LoVo (cell line): ENCODE measurements at places on chromosomes 5 and 9.

DNA sequence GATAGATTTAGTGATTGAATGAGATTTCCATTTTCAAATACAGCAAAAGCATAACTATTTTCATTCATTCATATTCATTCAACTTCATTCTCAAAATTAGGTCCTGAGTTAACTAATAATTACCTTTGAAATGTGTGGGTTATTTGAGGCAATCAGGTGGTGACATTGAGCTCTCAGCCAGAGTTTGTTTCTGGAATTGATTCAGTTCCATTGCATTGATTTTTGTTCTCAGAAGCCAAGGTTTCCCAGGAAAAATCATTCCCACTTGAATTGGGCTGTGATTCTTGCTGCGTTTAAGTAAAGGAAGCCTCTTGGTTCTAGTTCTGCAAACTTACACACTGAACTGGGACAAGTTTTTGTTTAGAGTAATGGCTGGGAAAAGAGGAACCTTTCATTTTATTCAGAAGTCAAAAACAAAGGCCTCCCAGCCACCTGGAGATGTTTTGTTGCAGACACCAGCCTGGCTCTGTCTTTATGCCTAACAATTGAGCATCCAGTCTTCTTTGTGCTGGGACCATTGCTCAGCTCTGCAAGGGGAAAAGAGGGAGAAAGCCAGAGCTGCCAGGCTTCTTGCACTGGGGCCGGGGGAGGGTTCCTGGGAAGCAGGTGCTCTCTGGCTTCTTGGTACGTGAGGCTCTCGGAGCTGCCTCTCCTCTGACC lies 198.6 kb downstream of the TRIO start:
- DNase-seq = no peak

DNA sequence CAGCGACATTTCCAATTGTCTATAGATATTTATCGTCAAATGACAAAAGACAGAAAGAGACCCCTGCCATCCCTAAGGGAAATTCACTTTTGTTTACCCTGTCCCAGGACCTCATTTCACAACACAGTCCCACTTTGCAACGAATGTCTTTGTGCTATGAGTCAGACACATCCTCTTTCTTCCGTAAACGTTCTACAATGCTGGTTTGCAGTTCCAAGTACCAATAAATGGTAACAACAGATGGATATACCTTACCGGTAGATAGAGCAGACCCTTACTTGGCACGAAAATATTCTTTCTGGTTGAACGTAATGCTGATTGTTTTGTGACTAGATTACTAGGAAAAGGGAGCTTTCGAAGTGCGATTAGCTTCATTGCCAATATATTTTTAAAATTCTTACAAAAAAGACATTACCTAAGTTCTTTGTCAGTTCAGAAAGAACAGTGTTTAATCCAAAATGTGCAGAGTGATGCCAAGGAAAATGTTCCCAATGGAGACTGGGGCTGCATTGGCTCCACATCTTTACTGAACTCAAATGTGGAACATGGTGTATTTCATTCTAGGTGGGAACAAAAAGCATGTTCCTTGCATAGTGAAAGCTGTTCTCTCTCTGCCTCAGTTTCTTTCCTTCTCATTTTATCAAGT lies 202.5 kb upstream of the SLC27A6 start:
- no peak for DNase-seq

DNA sequence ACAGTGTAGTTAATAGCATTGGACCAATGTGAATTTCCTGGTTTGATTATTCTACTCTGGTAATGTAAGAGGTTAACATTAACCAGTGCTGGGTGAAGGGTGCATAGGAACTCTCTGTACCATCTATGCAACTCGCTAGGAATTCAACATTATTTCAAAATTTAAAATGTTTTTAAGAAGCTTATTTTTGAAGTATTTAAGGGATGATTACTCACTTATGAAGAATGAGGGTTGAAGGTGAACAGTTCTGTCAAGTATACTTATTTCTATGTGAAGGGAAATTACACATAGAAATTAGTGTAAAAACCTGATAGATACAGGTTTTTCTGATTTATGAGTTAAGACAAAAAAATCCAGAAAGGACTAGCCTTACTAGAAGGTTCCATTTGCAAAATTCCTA lies 165.8 kb downstream of the INSYN2B start:
- DNase-seq = no peak

DNA sequence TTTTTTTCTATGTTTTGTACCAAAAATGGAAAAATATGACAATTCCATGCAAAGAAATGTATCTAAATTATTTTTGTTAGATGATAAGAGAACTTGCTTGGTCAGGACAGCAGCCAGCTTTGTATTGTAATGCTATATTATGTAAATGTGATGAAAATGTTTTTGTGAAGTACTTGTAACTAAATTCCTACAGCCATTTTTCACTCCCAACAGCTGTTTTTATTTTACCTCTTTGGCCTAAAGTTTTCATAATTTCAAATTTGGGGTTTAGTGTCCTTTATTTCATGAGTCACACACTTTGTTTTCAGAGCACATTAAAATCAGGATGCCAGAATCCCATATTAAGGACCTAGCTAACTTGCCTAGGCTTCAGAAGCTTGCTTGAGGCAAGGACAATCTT lies 64.1 kb downstream of the WDR41 start:
- no peak for DNase-seq

DNA sequence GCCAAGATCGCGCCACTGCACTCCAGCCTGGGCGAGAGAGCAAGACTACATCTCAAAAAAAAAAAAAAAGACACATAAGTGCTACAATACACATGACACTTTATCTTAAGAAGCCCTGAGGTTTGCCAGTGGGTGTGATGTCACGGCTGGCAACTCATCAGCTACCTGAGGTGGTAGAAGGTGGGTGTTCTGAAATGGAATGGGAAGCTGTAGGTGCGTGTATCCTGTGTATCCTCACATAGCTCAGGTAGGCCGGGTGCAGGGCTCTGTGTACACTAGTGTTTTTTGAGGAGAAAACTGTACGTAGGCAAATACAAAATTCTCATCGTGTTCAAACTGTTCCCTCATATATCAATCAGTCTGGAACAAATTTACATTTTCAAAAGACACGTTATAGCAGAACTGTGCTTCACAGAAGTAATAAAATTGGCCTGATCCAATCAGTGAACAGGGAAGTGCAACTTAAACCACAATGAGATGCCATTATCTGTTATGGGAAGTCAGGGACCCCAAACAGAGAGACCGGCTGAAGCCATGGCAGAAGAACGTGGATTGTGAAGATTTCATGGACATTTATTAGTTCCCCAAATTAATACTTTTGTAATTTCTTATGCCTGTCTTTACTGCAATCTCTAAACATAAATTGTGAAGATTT lies 10.4 kb downstream of the BICD2 start:
- no peak for DNase-seq

- no peak for DNase-seq
Observed at GRCh38 chr5:139646111-139646510, 2.0 kb upstream of the CXXC5 start.

DNA sequence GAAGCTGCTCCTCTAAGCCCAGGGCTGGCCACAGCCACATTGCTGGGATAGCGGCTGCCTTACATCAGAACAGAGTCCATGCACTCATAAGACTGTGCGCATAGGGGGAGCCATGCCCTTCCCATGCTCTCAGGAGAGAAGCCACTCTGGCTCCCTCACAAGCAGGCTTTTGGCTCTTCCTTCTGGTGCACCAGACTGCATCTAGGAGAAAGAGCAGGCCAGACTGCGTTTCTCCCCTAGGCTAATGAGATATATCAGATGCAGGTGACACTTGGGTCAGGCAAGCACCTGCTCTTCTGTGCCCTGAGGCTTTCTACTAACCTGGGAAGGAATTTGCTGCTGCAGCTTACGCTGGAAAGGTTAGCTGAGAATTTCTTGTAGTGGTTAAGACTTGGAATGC lies 43.2 kb upstream of the BRINP1 start:
- DNase-seq = no peak

DNA sequence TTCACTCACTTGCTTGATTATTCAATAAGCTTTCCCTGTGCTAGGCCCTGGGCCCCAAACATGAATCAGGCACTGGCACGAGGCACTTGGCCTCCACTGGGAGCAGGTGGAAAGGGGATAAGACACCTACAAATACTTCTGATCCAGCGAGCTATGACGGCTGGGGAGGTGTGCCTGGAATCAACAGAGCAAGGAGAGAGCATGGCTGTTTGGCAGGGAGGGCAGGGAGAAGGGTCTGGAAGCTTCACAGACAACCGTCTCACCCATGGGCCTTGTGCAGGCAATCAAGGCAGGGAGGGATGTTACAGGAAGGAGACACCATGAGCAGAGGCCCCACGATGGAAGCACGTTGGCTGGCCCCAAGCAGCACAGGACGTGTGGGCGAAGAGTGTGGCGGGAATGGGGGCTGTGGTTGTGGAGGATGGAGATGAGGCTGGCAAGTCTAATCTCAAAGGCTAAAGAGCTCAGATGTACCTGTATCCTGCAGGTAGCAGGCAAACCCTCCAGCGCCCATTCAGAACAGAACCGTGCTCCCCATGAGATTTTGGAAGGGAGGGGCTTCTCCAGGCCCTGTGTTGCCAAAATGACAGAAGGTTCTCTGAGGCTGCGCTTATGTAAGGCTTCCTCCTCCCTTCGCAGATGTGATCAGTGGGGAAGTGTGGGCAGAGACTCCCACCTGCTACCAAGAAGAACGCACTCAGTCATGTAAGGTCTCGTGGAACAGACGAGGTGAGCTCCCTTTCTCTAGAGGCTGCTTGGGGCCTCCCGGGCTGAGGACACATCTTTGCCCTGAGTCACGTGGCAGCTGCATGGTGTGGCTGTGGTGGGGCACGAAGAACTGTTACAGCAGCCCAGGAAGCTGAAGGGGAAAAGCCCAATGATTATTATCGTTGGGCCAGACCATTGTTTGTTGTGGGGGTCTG lies 189.7 kb downstream of the DAB2IP start:
- DNase-seq = no peak

DNA sequence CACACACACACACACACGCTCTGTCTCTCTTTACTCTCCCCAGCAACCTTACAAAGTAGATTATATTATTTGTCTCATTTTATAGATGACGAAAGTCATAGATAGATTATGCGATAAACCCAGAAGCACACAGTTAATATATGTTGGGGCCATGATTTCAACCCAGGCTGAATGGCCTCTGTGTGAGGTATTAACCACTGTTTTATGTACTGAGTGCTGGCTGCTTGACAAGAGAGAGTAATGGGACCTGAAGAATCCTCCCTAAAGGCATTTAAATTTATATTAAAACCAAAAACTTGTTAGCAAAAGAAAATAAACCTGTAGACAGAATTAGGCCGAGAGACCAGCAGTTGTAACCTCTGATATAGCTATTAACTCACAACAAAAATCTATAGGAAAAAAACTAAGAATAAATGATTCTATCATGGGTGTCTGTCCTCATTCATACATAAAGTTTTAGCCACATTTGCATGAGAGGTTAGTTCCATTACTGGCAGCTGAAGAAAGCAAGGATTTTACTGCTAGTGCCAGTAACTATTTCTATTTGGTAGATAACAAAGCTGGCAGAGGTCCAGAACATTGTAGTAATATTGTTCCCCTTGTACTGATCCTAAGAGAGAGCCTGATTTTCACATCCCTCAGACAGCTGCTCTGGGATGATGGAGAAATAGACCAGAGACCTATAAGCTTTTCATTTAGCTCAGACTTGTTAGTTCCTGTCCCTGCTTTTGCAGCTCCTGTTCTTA lies 250.9 kb downstream of the ADGRV1 start:
- DNase-seq = no peak

- no peak for DNase-seq
Observed at GRCh38 chr9:116066221-116066620, 87.4 kb upstream of the PAPPA start.

GRCh38 chr5:74542482-74542881 lies 98.0 kb downstream of the ENC1 start:
- no peak for DNase-seq

- no peak for DNase-seq
Observed at GRCh38 chr5:4646715-4647375, 493.3 kb upstream of the ADAMTS16 start.

DNA sequence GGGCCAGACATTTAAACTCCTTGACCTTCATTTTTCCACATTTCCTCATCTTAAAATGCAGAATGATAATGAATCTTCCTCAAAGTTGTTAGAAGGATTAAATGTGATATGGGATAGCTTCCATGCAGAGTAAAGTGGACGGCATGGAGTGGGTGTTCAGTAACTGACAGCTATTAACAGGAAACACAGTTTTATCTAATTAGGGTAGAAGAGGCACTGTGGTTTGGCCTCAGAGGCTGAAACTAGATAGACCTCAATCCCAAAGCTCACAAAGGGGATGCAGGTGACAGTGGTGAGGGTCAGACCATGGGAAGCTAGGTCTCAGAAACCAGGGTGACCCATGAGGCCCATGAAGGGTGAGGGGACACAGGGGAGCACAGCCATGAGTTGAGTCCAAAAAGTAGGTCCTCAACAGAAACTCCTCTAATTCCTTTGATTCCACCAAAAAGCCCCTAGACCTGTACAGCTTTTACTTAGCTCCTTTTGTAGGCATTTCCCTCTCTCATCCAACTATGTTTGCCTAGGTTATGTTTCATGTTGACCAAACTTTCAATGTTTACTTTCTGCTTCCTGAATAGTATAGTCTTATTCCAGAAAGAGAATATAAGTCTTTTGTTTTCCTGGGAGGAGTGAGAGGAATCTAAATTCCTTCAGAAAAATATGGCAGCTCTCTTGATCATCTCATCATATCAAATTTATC lies 27.9 kb upstream of the GLDC start:
- DNase-seq = no peak

- DNase-seq = peak; percentile 96
Observed at GRCh38 chr9:15422372-15423230, at the start of gene SNAPC3. TSS of gene SNAPC3 (plus strand) at chr9:15422876. CDS start at chr9:15422880, 4 bp downstream.
